ENCODE measurements at places on chromosomes 7 and 10.

DNA sequence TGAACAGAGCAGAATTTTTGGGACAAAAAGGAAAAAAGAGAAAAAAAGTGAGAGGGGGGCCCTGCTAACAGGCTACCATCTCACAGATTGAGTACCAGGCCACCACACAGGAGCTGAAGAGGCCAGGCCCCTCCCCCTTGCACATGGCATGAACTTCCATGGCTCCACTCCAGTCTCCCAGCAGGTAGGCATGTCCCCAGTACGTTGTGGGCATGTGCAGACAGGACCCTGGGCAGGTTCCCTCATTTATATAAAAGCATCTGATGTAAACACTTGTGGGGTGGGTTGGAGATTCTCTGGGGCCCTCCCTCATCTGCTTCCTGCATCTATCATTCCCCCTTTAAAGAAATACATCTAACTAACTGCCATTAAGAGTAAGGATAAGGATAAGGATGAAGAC lies 45.0 kb upstream of the AKR1C1 start:
- DNase-seq: no peak

DNA sequence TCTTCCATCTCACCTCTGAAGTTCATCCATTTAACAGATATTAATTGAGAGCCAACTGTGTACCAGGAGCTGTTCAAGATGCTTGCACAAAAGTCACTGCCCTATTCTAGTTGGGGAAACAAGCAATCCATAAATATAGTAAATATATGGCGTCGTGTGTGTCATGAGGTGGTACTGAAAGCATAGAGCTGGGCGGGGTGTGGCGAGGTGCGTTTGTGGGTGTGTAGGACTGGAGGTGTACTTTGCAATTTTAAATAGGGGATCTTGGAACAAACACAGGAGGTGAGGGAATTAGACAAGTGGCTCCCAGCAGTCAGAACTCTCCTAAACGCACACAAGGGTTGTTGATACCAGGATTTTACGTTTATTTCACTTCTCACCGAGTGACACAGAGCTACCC lies 490 bp upstream of the ZNF239 start:
- DNase-seq: no peak

GRCh38 chr10:84613336-84614021 lies 285.1 kb downstream of the CCSER2 start:
- no peak for DNase-seq

DNA sequence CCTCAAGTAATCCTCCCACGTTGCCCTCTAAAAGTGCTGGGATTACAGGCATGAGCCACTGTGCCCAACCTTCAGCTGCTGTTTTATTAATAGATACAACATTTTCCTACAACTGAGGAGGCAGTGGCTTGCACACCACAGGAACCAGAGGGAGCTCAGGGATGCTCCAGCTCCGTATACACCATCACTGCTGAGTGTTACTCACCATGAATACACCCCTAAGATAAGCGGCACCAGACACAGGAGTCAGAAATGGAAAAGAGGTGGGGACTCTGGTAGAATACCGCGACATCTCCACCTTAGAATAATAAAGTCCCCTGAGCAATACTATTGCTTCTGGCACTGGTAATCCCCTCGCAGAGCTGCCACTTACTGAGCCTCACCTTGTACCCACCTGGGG lies 68.7 kb upstream of the PDLIM1 start:
- no peak for DNase-seq

- DNase-seq: no peak
Observed at GRCh38 chr10:110343947-110344346, 39.2 kb upstream of the SMNDC1 start.

GRCh38 chr10:123766012-123766411 lies 99.9 kb downstream of the GPR26 start:
- DNase-seq: no peak

GRCh38 chr10:72953687-72954086 lies 919 bp downstream of the PLA2G12B start:
- DNase-seq: no peak

DNA sequence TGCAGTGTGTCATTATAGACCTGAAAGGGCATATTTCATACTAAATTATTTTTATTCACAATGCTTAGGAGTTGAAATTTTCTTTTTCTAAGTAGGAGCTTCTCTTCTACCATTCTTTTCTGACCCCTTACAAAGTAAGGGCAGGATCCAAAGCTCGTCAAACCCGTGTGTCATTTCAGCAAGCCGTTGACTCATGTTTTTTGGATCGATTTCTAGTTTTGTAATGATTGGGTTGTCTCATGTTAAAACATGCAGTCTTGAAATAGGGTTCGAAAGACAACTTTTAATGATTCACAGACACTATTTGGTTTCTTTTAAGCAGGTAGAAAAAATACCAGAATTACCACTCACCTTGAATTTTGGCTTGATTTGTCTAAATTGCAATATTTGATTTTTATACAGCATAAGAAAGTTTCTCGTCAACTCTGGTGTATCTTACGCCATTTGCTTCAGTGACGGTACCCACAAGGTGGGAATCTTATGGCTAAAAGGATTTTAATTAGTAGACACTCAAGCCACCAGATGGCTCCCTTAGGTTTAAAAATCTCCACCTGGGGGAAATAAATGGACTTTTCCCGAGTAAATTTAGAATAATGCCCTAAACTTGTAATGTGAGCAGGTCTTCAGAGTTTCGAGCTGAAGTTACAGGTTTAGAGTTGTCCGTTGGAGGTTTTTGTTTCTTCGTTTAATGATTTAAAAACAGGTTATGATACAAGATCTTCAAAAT lies 283.4 kb downstream of the CCDC3 start:
- DNase-seq: no peak

GRCh38 chr7:139180700-139181311 lies 50.2 kb upstream of the UBN2 start:
- DNase-seq: no peak

DNA sequence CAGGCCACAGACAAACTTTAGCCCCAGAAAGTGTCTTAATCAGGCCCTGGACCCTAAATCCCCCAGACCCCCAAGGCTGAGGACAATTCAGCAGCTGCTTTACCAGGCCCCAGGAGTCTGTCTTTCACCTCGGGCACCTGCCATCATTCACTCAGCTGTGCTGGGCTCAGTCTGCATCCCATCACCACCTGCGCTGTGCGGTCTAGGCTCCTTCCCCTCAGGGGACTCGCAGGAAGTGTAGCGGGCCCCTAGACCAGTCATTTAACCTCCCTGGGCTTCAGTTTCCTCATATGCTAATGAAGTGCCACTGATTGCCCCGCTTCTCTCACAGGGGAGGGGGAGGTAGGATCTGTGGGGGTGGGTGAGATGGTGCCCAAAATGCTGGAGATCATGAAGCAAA lies 76.4 kb upstream of the ZMIZ1 start:
- DNase-seq: no peak

DNA sequence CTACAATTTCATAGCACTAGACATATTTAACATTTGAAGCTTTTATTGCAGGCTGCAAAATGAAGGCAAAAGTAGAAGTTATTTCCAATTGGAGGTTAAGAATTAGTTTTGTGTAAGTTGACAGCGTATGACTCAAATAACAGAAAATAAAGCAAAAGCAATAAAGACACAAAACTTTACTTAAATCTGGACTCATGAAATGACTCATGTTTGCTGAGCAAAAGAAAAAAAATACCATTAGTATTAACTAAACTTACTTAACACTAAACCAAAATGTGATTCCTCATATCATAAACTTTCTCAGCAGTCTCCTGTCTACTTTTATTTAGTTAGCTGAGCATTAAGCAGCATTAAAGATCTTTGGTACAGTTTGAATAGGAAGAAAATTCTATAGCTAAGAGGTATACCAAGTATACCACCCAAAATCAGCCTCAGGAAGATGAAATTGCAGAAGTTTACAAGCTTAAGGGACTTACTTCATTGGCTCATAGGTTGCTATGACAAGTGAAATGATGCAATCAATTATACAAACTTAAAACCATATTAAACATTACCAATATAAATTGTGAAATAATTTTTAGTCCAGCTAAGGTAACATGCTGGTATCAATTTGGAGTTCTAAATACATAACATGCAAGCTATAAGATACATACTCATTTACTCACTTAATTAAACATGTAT lies 1131.4 kb downstream of the XPNPEP1 start:
- DNase-seq: no peak

- no peak for DNase-seq
Observed at GRCh38 chr7:147915781-147916180, 674.8 kb upstream of the C7orf33 start.

Measured in pancreas (tissue), 10 donors.